Effector memory CD8-positive, alpha-beta T cell (primary cell): ENCODE measurements at places on chromosomes 5 and 9.

- H3K4me1 ChIP-seq: no peaks in the 10 kb centered on the region
- no peaks in the 10 kb centered on the region for H3K36me3 ChIP-seq
These were observed 174.6 kb upstream of the ZNF608 start for GRCh38 chr5:124920909-124921666.

DNA sequence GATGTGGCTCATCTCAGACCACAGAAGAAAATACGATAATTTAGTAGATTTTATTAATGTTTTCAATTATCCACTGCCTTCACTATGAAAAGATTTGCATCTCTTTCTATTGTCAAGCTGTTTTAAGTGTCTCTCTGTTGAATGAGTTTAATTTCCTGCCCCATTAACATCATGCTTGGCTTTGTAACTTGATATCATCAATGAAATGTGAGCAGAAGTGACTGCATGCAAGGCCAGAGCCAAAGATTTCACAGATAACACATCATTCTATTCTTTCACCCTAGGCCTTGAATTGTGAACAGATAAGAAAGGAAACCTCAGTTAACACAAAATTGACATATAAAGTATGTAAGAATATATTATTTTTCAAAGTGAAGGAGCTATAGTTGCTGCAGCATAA is 986.4 kb upstream of the CDH18 start:
- no peak overlapping the region for H3K4me3 ChIP-seq
- no peak overlapping the region for H3K27ac ChIP-seq
- no peak for DNase-seq

- H3K27ac ChIP-seq: no peak overlapping the region
These were observed 234.6 kb downstream of the ADGRV1 start for GRCh38 chr5:90793183-90793582.

DNA sequence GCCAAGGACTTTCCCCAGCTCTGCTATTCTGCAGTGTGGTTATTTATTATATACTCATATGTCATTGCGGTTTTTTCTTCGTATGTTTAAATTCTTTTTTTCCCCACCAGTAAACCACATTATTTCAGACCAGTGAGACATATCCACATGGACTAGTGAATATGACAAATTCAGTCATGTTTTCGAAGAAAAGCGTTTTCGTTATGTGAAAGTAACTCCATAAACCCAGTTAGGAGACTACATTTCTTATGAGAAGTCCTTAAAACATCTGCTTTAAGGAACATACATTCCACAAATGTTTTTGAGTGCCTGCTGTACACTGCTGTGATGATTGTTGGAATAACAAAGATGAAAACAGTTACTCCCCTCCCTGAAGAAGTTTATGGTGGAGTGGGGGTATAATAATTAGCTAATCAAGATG is 591.8 kb upstream of the CLINT1 start:
- no peak for DNase-seq
- H3K4me1 ChIP-seq: no peaks in the 10 kb centered on the region
- no peak overlapping the region for H3K4me3 ChIP-seq
- no peak overlapping the region for H3K27ac ChIP-seq
- H3K27me3 ChIP-seq: peaks cover 10% of the 10 kb centered on the region

GRCh38 chr5:167576897-167577296 is 714.5 kb upstream of the WWC1 start:
- H3K27ac ChIP-seq: no peak overlapping the region
- DNase-seq: no peak
- H3K4me3 ChIP-seq: no peak overlapping the region
- no peaks in the 10 kb centered on the region for H3K4me1 ChIP-seq

- no peaks in the 10 kb centered on the region for H3K36me3 ChIP-seq
- H3K27me3 ChIP-seq: peaks cover 10% of the 10 kb centered on the region
- peaks cover 4% of the 10 kb centered on the region for H3K4me1 ChIP-seq
- H3K27ac ChIP-seq: no peak overlapping the region
These were observed 174.5 kb upstream of the SLC12A2 start for GRCh38 chr5:127909066-127909465.

DNA sequence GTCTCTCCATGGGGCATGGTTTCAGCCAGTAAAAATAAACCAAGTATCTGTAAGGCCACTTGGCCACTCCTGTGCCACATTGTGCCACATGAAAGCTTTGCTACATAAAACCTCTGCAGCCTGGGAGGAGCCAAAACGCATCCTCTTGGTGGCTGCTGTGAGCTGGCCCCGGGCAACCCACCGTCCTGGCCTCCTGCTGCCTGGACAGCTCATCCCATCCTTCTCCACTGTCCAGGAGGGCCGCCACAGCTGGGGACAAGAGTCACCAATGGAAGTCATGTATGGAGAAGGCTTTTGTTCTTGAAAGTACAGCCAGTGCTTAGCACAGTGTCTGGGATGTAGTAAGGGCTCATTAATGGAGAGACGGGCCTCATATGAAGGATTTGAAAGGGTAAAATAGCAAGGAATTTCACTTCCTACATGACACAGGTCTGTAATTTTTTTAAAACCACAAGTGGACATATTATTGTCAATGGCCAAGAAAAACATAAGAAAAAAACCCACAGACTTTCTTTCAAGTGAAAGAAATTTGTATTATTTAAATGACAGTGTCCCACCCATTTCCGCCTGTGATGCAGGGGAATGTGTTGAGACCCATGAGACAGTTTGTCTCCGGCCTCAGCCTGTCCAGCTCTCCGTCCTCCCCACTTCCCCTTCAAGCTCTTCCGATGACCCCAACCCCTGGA is 6.6 kb downstream of the PTGES start:
- H3K27ac ChIP-seq: no peak overlapping the region
- no peaks in the 10 kb centered on the region for H3K4me1 ChIP-seq
- no peak for DNase-seq
- no peaks in the 10 kb centered on the region for H3K36me3 ChIP-seq
- no peaks in the 10 kb centered on the region for H3K27me3 ChIP-seq

DNA sequence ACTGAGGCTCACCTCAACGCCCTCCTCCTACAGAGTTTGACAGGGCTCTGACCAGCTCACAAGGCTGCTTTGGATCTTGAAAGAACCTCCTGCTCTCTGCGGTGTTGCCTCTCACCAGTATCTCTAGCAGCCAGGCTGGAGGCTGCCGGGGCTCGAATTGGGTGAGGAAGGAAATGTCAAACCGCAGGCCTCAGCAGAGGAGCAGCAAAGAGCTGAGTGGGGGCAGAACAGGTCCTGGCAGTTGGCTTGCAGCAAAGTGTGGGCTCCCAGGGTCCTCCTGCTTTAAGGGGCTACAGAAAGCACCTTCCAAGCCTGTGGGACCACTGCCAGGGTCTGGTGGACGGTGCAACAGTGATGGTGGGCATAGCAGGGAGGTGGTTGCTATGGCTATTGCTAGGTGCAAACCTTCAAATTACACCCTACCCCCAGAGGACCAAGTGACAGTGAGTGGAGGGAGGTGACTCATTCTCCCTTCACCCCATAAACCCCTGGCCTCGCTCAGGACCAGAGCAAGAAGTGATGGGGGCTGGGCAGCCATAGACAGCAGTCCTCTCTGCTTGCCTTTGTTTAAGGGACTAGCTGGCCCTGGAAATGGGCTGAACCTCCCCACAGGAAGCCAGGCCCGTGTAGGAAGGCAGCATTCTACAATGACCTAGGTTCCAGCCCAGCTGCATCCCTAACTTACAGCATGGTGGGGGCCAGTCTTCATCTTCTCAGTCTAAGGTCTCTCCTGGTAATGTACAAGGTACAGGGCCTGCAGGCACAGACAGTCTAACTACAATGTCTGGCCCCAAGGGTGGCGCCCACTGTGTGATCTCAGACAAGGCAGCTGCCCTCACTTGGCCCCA is 18.7 kb downstream of the LCP2 start:
- peak overlapping the region; percentile 88 for H3K27ac ChIP-seq
- H3K27me3 ChIP-seq: no peaks in the 10 kb centered on the region
- peak overlapping the region; percentile 86 for H3K4me3 ChIP-seq
- H3K4me1 ChIP-seq: peaks cover 96% of the 10 kb centered on the region
- peaks cover 96% of the 10 kb centered on the region for H3K36me3 ChIP-seq

- peak overlapping the region; percentile 95 for H3K27ac ChIP-seq
- DNase-seq: no peak
- peak overlapping the region; percentile 98 for H3K4me3 ChIP-seq
These were observed 8.4 kb downstream of the EEIG1 start for GRCh38 chr9:127972236-127972871.

DNA sequence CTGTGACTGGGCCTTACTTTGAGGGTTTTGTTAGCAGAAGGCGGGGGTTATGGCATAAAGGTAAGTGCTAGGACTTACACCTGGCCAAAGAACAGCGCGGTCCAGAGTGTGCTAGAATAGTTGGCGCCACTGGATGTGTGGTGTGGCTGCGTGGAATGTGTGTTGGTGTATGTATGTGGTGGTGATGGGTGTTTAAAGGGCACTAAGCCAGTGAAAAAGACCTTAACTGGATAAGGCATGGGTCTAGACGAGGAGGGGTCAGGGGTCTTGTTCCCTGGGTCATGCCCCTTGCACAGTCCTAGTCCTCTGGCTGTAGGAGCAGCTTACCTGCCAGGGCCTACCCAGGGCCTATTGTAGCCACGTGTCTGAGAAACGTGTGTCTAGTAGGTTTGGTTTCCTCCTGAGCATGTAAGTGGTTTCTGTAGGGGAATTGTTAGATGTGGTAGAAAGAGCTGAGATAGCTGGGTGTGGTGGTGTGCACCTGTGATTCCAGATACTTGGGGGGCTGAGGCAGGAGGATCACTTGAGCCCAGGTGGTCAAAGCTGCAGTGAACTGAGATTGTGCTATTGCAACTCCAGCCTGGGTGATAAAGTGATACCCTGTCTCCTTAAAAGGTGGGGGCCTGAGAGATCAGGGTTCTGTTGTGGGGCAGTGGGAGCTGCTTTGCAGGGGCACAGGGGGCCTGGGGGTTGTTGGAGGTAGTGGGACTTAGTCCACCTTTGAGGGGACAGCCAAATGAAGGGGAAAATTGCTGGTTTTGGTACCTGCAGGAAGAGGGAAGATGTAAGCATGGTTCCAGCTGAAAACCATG is 55.2 kb downstream of the HSPA4 start:
- H3K4me1 ChIP-seq: peaks cover 20% of the 10 kb centered on the region
- DNase-seq: no peak
- peaks cover 40% of the 10 kb centered on the region for H3K36me3 ChIP-seq
- H3K4me3 ChIP-seq: no peak overlapping the region
- H3K27ac ChIP-seq: peak overlapping the region; percentile 20

DNA sequence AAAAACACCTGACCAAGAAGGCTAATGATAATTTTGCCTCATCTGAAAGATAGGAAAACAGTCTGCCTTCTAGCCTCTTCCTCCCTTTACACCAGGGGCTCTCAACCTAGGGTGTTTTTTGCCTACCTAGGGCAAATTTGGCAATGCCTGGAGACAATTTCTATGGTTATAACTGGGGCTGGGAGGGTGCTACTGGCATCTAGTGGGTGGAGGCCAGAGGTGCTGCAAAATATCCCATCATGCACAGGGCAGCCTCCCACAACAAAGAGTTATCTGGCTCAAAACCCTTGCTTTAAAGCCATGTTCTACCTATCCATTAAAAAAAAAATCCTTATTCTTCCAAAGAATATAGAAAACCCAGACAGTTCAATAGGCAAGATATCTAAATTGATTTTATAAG is 45.0 kb upstream of the NR3C1 start:
- H3K4me1 ChIP-seq: peaks cover 2% of the 10 kb centered on the region
- peaks cover 2% of the 10 kb centered on the region for H3K36me3 ChIP-seq
- no peak overlapping the region for H3K27ac ChIP-seq
- no peak overlapping the region for H3K4me3 ChIP-seq
- no peaks in the 10 kb centered on the region for H3K27me3 ChIP-seq
- no peak for DNase-seq

- H3K4me1 ChIP-seq: peaks cover 14% of the 10 kb centered on the region
- no peak overlapping the region for H3K4me3 ChIP-seq
- DNase-seq: no peak
- no peak overlapping the region for H3K27ac ChIP-seq
- H3K36me3 ChIP-seq: no peaks in the 10 kb centered on the region
- H3K27me3 ChIP-seq: no peaks in the 10 kb centered on the region
These were observed 46.0 kb upstream of the CDKN2B start for GRCh38 chr9:22055090-22055489.

DNA sequence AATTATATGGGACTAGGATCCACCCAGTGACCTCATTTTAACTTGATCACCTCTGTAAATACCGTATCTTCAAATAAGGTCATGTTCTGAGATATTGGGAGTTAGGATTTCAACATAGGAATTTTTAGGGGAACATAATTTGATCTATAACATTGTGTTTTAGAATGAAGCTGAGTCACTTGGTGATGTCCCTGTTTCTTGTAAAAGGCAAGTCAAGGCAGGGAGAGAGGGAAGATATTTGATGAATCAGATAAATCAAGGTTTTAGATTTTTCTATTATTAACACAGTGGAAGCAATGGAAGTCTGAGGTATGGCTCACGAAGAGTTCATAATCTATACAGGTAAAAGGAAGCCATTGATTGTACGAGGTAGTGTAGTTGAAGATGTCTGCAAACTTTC is 11.8 kb upstream of the GPR151 start:
- peaks cover 3% of the 10 kb centered on the region for H3K4me1 ChIP-seq
- H3K4me3 ChIP-seq: no peak overlapping the region
- H3K27me3 ChIP-seq: peaks cover 26% of the 10 kb centered on the region
- H3K27ac ChIP-seq: no peak overlapping the region
- H3K36me3 ChIP-seq: no peaks in the 10 kb centered on the region

GRCh38 chr5:90866333-90866732 is 307.7 kb downstream of the ADGRV1 start:
- H3K27me3 ChIP-seq: peaks cover 17% of the 10 kb centered on the region
- H3K27ac ChIP-seq: no peak overlapping the region
- DNase-seq: no peak
- no peaks in the 10 kb centered on the region for H3K4me1 ChIP-seq
- no peaks in the 10 kb centered on the region for H3K36me3 ChIP-seq

DNA sequence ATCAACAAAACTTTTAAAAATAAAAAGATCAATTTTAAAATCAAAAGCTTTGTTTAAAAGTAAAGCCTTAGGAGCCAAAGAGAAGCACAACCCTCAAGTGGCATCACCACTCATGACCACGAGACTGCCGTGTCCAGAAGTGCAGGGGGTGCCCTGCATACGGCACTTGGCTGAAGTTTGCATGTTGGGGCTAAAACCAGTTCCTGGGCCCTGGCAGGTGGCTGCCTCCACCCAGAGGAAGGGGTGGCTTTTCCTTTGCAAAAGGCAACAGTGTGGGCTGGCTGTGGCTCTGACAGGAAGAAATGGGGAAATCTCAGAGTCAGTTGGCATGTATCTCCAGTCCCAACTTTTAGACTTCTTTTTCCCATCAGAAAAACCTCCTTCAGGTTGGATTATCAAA is 15.3 kb downstream of the TRMO start:
- no peaks in the 10 kb centered on the region for H3K27me3 ChIP-seq
- no peak for DNase-seq
- H3K4me3 ChIP-seq: peak overlapping the region; percentile 72
- peak overlapping the region; percentile 61 for H3K27ac ChIP-seq

DNA sequence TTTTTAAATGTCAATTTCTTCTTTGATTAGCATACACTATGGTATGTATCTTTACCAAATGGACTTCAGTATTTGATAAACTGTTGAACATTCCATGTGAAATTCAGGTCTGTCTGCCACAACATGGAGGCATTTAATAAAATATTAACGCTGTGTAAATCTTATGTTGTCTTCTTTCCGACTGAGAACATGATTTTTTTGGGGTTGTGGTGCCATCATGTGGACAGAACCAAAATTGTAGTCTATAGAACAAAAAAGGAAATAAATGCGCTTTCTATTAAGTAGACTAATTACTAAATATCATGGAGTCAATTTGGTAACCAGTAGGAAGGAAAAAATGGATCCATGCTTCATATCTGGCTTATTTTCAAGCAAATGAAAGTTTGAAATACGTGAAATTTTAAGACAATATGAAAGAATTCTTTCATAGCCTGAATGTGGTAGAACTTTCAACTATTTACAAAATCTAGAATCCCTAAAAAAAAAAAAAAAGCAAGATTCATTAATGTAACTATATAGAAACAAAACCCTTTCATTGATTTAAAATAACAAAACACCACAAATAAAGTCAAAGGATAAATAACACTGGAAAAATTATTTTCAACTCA is 2.8 kb upstream of the PLK2 start:
- H3K27me3 ChIP-seq: peaks cover 13% of the 10 kb centered on the region
- H3K27ac ChIP-seq: no peak overlapping the region
- peak; percentile 32 for DNase-seq
- peaks cover 6% of the 10 kb centered on the region for H3K4me1 ChIP-seq
